ENCODE measurements at places on chromosomes 6 and 20. TPM values are rescaled to one million over a fixed set of nuclear protein-coding genes. Genes with fewer than 3 reads are reported as not detected.

RAMACL gene
- total RNA-seq = 3.5 TPM

OPRL1 gene
- 9.5 TPM for total RNA-seq

XKR7 gene
- total RNA-seq = 20.0 TPM

RIPOR2 gene
- 34.9 TPM for total RNA-seq

TMEM244 gene
- total RNA-seq = not detected

PAX1 gene
- not detected for total RNA-seq

EPPIN gene
- total RNA-seq = not detected

POPDC3 gene
- 0.27 TPM for total RNA-seq

HLA-DMB gene
- 1.5 TPM for total RNA-seq

CST4 gene
- total RNA-seq = not detected

SKIC2 gene
- total RNA-seq = 37.8 TPM

C20orf202 gene
- total RNA-seq = 0.18 TPM

COX4I2 gene
- not detected for total RNA-seq

CGA gene
- 0.82 TPM for total RNA-seq

SLC44A4 gene
- total RNA-seq = not detected

TNFAIP3 gene
- total RNA-seq = 1.6 TPM

HLA-DQA2 gene
- total RNA-seq = not detected
